ENCODE measurements at places on chromosomes 11 and 22.

GRCh38 chr22:20247608-20248171 lies 20.4 kb downstream of the RTN4R start:
- no peak for DNase-seq

- DNase-seq, result no peak
Observed at GRCh38 chr11:2523821-2524391, 79.1 kb downstream of the KCNQ1 start.

- no peak for DNase-seq
Observed at GRCh38 chr22:48804811-48805301, 1022.8 kb downstream of the BRD1 start.

DNA sequence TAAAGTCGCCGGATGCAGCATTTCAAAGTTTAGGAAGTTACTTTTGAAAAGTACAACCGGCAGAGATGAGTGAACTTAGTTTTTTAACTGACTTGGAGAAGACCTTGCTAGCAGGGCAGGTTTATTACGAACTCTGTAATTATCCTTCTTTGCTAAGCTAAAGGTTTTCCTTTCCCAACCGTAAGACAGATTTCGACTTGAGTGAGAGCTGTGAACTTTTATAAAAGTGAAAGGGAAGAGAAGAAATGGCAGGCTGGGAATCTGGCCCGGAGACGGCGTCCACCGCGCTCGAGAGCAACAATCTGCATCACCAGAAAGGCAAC lies 659 bp upstream of the TEAD1 start:
- DNase-seq, result no peak

DNA sequence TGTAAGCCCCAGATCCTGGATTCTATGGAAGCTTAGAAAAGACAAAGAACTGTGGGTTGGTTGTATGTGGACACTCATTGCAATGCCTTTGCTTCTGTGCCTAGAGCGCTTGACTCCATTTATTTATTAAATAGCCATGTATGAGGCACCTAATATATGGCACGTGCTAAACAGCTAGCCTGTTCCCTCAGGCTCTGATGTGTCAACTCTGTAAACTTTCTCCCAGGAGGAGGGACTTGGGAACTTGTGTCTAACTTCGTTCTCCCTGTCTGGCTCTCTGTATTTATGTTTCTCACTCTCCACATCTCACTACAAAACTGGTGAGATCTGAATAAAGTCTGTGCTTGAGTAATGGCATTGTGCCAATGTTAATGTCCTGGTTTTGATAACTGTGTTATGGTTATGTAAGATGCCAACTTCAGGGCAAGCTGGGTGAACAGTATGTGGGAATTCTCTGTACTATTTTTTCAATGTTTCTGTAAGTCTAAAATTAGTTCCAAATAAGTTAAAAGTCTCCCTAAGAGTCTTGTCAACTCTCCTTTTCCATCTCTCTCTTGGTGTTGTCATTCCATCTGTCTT lies 34.1 kb upstream of the ZBTB16 start:
- no peak for DNase-seq

DNA sequence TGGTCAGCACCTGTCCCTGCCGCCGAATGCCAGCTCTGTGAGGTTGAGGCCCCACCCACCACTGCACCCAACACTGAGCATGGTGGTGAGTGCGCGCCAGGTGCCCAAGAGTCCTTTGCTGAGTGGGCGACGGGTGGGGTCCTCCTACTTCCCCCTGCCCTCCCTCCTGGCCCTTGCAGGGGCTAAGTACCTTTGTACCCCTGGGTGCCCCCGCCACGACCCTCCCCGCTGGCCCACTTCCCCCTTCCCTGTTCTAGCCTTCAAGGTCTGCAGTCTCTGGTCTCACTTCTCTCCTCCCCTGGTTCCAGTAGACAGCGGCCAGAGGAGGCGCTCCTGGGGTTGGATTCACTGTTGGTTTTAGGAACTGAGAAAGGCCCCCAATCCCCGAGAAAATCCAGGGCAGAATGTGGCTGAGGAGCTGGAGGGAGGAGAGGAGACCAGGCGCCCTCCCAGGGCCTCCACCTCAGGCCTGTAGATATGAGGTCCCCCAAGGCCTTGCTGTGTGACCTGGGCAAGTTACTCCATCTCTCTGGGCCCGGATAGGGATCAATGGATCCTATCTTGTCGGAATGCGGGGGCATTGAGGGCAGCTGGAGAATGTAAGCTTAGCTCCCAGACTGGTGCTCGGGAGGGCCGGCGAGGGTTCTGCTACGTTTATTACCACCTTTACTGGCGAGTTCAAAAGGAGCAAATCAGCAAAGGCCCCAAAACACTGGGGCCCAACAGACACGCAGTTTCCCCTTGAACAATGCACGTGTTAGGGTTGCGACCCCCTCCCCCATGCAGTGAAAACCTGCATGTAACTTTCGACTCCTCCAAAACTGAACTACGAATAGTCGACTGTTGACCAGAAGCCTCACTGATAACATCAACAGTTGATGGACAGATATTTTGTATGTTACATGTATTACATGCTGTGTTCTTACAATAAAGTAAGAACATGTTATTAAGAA lies 31.9 kb upstream of the SMIM38 start:
- no peak for DNase-seq

DNA sequence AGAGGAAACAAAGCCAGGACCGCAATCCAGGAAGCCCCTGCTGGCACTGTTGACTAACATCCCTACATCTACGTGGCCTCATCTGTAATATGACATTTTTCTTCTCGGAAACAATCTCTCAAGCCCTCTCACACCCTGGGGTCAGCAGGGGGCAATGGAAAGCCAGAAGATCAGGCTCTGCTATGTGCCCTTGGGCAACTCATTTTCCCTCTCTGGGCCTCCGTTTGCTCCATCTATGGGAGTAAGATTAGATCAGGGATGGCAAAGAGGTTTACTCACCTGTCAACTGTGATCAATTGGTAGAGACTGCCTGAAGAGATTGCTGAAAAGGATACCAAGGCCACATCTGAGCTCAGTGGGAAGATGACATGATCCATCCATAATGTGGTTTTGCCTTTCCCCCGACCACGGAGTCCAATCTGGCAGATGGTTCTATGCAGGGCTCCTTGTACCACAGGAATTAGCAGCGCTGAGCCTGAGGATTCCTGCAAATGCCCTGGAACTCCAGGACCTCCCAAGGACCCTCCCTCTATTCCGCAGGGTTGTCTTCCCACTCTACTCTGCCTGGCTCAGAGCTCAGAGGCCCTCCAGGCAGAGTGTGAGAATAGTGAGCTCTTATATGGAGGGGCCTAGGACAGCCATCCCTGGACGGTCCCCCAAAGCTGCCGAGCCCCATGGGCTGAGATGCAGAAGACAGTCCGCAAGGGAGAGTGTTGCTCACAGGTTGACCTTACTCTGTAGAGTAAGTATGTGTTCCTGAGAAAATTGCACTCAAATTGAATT lies 66.1 kb downstream of the CHST1 start:
- no peak for DNase-seq

DNA sequence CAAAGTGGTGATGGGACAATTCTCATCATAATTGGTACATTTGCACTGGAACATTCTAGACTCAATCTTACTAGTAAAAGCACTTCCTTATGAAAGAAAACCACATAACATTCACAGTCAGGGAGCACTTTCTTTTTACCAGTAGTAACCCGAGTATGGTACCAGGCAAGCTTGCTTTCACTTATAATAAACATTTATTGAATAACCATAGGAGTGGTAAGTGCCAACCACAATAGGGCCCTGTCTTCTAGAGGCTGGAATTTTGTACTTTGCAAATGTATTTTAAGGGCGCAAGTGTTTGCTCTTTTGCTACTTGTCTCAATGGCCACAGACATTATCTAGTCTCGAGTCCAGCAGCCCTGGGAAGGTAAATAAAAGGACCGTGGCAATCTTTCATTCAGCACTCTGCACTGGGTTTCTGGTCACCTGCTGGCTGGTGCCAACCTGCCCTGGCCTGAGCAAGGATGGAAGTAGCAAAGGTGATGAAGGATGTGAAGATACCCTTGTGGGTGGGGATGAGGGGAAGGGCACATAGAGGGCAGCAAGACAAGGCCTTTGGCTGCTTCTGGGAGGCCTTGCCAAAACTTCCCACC lies 24.2 kb downstream of the C22orf31 start:
- DNase-seq, result no peak

- no peak for DNase-seq
Observed at GRCh38 chr22:29661336-29661735, 57.9 kb downstream of the NF2 start.

DNA sequence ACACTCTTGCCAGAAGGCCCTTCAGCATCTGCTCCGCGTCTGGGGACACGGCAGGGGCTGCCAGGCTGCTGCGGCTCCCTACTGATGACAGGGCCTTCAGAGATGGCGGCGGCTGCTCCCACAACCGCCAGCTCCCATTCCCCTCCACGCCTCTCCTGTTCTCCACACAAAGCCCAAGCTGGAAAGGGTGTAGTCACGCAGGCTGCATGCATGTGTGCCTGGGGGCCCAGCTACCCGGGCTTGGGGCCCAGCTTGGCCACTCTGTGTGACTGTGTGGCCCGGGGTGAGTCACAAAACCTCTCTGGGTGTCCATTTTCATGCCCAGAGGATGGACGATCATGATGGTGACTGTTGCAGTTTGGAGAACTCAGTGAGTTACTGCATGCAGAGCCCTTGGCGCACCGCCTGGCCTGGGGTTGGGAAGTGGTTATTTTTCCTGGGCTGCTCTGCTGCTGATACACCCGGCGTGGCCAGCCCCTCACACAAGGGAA lies 31.7 kb upstream of the PARVB start:
- no peak for DNase-seq

DNA sequence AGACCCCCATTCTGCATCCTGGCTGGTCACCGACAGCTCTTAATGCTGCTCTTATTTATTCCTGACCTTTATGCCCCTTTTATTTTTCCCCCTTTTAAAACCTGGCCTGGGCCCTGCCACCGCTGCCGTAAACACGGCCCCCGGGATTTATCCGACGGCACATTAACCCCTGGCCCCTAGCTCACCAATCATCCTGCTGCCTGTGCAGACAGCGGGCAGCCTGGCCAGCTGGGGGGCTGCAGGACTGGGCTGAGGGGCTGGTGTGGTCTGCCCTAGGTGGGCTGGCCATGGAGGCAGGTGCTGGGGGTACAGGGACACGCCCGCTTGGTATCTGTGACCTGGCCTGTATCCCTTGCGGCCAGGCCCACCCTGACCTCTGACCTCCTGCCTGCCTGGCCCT lies 21.4 kb upstream of the FLRT1 start:
- no peak for DNase-seq

DNA sequence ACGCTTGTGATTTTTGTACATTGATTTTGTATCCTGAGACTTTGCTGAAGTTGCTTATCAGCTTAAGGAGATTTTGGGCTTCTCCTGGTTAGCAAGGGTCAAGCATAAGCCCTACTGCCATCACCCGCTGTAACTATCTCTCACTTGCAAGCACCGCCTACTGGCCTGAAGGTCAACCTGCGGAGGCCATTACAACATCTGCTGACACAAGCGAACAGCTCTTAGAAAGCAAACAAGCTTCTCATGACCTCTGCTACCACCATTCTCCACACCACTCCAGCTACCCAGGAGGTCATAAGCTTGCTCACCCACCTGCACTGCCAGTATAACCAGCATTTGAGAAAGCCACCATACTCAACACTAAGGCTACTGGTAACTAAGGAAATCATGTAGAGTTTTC lies 288.4 kb upstream of the KIRREL3 start:
- no peak for DNase-seq

- no peak for DNase-seq
Observed at GRCh38 chr11:63210111-63210510, 33.3 kb downstream of the SLC22A25 start.

DNA sequence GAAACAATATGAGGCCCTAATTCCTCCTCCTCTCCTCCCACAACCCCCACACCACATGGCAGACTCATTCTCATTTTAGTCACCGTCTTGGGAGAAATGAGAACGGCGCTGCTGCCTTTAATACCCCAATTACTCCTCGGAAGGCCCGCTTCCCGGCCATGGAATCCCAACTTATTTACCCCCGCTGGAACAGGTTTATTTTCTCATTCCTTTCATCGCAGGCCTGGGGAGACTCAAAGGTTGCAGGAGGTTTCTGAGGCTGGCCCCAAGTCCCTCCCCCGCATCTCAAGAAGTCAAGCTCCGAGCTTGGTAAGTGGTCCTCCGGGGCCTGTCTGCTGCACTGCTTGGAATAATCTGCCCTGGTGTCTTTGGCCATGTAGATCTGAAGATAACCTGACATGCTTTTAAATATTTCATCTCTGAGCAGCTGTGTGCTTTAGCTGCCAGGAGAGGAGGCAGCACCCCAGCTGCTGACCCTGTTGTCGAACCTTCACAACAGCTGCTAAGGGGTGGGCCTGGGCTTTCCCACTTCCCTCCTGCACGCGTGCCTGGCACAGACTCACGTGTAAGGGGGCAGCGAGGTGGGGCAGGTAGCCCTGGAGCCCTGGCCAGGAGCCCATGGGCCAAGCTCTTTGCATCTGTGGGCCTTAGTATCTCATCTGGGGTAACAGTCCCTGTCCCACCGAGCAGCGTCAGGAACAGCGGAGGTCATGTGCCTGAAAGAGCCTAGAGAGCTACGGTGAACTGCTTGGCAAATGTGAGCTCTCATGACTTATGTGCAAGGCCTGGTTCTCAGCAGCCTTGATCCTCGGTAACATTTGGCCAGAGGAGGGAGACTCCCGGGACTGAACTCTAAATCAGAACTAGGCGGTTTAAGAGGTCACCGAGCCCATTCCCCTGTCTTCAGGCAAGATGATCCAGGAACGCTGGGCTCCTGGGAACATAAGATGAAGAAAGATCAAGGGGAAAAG lies 164.6 kb downstream of the ST3GAL4 start:
- DNase-seq, result no peak

DNA sequence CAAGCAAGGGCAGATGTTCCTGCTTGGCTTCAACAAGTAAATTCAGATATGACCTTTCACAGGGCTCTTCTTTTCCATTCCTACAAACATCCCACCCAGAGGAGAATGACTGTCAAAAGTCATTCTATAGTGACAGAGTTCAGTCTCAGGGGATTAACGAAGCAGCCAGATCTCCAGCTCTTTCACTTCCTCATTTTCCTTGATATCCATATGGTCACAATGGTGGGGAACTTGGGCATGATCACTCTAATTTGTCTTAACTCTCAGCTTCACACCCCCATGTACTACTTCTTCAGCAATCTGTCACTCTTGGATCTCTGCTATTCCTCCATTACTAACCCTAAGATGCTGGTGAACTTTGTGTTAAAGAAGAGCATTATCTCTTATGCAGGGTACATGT lies 15.0 kb upstream of the OR8B8 start:
- DNase-seq, result no peak

DNA sequence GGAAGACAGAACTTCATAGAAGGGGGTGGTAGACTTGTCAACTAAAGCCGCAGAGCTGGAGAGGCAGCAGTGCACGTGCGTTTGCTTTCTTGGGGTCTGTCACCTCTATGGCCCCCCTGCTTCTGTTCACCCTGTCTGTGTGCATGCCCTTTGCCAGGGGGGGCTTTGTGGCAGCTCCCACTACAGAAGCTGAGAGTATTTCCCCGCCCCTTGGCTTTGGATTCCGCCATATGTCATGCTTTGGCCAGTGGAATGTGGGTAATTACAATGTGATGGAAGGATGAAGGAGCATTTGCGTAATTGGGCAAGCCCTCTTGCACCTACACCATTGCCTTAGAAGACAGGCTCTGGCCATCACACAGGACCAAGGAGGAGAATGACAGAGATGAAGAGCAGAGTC lies 153.0 kb downstream of the MPPED1 start:
- DNase-seq, result no peak
